ENCODE measurements at places on chromosomes 1 and 21. TPM values are rescaled to one million over a fixed set of nuclear protein-coding genes. Genes with fewer than 3 reads are reported as not detected.

GRCh38 chr1:227037121-227037520 is 97.0 kb downstream of the COQ8A start:
- DNase-seq = no peak

- DNase-seq = no peak
These were observed 51.0 kb downstream of the KCNK2 start for GRCh38 chr1:215133532-215133931.

TTC39A gene
- total RNA-seq = 0.06 TPM

DNA sequence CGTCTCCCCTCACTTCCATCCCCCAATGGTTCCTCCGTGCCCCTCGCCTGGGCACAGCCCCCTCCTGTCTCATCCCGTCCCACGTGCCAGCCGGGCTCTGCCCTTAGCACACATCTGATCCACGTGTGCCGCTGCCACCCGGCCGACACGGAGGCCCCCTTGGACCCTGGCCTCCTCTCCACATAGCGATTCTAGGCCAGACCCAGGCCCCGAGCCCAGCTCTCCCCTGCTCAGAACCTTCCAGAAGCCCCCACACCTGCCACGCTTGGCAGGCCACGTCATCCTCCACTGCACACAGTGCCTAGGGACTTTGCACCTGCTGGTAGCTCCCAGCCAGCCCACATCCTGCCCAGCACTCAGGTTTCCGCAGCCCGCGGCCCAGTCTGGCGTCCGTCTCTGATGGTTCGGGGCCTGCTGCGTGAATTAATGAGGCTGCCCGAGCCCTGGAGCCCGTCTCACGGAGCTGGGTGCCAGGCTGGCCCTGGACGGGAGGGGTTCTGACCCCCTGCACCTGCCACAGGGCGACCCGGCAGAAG is 20.1 kb downstream of the PLCH2 start:
- DNase-seq = no peak

FUBP1 gene
- total RNA-seq = 104 TPM

- no peak for DNase-seq
These were observed 16.9 kb downstream of the TINAGL1 start for GRCh38 chr1:31593136-31593665.

GRCh38 chr21:44751799-44752636 is 40.6 kb upstream of the TSPEAR start:
- DNase-seq = no peak

DNA sequence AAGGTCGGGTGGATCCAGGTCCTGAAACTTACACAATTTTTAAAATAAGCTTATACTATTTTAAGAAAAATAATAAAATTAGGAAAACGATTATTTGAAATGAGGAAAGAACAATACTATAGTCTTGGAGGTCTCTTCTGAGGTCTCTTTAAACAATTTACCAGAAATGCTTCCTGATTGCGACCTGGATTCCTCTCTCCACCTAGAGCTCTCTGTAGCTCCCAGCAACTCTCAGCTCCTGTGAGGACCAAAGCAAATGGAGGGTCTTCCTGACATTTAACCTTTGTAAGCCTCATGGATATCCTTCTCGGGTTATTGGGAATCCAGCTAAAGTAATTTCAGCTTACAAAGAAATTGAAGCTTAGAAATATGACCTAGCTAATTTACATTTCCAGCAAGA is 886 bp downstream of the BTBD8 start:
- no peak for DNase-seq

KRTAP13-2 gene
- not detected for total RNA-seq

ROR1 gene
- 13.2 TPM for total RNA-seq

TDRD5 gene
- total RNA-seq = 0.03 TPM

UTP25 gene
- 14.0 TPM for total RNA-seq

DNA sequence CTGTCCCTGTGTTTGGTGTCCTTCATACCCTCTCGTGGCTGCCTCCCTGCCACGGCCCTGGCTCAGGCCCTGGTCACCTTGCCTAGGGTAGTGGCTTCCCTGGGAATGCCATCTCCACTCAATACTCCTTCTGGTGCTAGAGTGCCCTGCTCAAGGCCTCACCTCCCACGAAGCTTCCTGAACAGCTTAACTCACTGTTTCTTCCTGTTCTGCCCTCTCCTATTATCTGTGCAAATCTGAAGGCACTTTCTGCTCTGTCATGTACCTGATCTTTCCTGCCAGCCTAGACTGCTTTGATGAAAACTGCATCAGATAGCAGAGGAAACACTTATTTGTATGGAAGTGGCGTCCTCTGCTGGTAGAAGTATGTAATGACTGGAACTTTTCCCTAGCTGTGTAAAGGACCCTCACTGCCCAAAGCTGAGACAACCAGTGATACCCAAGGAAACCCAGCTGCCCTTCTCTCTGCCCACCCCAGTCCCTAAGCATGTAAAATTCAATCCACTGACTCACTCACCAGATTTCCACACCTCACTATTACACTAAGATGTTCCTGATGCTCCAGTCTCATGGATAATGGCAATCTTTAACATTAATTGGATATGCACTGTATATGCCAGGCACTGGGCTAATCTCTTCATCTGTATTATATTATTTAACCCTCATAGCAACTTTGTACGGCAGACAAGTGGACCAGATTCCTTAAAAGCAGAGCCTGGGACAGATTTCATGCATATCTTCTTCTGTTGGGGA is 36.2 kb upstream of the BTG2 start:
- DNase-seq = peak; percentile 76

DNA sequence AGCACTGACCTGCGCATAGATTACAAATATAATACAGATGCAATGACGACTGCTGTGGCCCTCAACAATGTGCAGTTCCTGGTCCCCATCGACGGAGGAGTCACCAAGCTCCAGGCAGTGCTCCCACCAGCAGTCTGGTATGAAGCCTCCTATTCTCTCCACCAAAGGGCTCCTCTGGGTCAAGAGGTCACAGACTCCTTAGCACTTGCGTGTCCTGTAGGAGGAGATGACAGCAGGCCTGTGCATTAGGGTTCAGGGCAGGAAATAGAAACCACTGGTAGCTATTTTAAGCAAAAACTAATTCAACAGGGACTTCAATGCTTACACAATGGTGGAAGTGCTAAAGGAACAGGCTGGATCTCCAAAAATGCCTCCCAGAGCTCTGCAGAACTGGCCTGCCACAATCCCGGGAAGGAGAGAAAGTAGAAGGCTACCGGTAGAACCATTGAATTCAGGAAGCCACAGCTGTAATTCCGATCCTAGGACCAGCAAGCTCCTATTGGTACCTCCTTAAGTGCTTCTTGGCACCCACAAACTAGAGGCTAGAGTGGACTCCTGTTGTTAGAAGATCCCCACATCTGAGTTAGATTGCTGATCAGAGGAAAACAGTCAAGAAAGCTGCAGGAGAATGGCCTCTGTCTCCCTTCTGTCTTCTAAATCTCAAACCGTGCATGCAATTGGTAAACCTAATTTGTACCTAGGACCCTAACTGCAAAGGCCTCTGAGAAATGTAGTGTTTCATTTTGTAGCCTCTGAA is 12.7 kb upstream of the DYNLT5 start:
- DNase-seq = no peak

GRCh38 chr21:42337830-42338728 is 12.7 kb downstream of the TFF2 start:
- peak; percentile 83 for DNase-seq

DNA sequence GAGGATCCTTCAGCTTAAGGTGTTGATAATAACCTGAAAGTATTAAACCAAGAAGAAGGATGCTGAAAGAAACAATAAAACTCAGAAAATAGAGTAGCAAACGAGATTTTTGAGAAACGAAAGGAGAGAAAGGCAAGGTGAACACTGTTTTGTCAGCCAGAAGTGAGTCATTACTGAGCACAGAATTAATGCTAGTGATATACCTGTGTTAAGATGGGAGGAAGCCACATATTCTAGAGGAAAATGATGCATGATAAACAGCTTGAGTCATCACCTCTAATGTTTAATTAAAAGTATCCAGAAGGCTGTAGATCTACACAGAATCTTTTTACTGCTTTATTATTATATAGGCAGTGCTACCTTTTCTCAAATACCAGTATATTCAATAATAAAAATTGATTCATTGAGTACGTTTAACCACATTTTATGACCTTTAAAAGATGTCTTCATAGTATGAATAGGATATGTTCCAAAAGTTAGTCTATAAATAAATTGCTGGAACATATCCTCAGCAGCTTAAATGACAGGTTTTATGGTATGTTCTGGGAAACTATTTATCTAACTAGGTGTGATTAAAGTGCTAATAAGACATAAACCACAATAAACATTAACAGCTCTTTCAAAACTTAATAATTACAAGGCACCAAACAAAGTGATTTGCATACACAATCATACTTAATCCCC is 10.3 kb downstream of the SH3GLB1 start:
- DNase-seq = no peak

GRCh38 chr1:237250055-237250454 is 208.1 kb downstream of the RYR2 start:
- DNase-seq = no peak

DNA sequence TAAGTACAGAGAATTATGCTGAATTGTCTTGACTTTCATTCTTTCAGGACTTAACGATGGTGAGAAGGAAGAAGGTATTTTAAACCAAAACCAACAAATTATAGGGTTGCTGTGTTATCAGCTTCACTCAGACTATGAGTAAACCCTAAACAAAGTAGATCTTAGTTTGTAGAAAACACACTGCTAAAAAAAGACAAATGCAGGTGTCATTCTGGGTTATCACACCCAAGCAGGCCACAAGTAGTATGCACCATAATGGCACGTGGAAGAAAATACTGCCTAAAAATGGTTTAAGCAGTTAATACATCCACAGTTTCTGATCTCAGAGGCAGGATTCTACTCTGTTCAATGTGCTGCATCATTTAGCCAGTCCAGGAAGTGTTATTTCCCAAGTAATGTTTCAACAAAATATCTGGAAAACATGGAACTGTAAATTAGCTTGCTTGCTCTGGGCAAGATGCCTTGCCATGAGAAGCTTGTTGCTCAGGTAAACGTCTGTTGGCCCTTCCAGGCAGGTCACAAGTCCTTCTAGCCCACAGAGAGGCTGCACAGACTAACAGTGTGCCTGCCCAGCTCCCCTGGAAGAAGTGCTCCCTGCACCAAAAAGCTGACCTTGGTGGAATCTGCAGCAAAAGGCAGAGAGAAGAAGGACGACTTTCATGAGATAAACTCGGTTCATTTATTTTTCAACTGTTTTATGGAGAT is 4.1 kb downstream of the DIPK1A start:
- no peak for DNase-seq

GRCh38 chr1:203733009-203733863 is 31.7 kb upstream of the LAX1 start:
- DNase-seq = no peak

ACTN2 gene
- 0.34 TPM for total RNA-seq

- no peak for DNase-seq
These were observed 37.6 kb downstream of the PUM1 start for GRCh38 chr1:31027693-31028526.

- no peak for DNase-seq
These were observed 8.4 kb downstream of the LGR6 start for GRCh38 chr1:202201971-202202370.

GRCh38 chr1:75074831-75075395 is 59.3 kb upstream of the LHX8 start:
- no peak for DNase-seq

GRCh38 chr21:31117128-31117916 is 79.0 kb upstream of the KRTAP19-8 start:
- peak; percentile 82 for DNase-seq

DNA sequence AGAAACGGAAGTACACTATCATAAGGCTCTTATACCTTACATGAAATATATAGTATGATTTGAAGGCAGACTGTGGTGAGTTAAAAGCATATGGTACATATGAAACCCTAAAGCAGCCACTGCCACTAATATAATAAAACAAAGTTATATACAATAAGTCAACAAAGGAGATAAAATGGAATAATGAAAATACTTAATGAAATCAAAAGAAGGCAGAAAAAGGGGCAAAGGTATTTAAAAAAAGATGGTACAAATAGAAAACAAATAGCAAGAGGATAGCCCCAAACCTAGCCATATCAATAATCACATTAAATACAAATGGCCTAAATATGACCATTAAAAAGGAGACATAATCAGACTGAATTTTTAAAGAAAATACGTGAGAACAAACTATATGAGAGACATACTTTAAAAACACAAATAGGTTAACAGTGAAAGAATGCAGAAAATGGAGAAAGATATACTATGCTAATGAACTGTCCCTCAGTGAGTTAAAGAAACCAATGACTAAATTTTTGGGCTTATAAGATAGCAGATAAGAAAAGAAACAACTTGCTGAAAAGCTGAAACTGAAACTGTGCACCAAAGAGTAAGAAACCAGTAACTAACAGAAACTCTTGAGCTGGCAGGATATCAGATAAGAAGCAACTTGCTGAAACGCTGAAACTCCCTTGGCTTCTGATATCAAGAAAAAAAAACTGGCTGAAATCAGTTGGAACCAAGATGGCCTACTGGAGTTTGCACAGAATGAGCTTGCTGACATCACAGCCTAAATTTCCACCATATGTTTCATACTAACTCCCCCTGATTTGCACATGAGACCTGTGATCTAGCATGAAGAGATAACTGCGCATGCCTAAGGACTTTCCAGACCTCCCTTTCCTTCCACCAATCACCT is 44.3 kb upstream of the IL10 start:
- DNase-seq = no peak

MCOLN3 gene
- 2.1 TPM for total RNA-seq

DNA sequence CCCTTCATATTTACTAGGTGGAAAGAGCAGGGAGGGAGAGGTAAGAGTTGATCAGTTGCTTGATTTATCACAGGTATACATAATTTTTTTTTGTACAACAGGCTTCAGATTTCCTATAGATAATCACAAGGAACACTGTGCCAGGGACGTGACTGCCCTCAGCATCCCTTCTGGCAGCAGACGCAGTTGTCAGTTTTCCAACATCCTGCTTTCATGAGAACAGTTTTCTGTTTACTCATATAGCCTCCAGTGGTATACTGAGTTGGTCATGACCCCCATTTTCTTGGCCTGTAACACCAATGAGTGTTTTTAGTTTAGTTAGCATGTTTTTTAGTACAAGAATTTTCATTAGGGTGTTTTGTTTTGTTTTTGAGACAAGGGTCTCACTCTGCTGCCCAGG is 37.9 kb upstream of the PTPRF start:
- no peak for DNase-seq

- no peak for DNase-seq
These were observed 367.6 kb upstream of the VAMP3 start for GRCh38 chr1:7403265-7404045.

DNA sequence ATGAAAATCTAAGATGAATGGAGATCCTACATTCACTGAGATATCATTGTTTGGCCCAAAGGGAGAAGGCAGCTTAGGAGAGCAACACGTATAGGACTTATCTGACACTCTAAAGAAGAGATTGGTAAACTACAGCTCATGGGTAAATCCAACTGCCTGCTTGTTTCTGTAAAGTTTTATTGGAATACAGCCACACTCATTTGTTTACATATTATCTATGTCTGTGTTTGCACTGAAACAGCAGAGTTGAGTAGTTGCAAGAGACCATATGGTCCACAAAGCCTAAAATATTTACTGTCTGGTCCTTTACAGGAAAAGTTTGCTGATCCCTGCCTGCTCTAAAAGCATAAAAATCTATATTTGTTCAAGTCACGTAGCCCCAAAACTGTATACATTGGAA is 14.3 kb upstream of the LRRC53 start:
- DNase-seq = no peak
